ENCODE measurements at places on chromosomes 6 and 20.

DNA sequence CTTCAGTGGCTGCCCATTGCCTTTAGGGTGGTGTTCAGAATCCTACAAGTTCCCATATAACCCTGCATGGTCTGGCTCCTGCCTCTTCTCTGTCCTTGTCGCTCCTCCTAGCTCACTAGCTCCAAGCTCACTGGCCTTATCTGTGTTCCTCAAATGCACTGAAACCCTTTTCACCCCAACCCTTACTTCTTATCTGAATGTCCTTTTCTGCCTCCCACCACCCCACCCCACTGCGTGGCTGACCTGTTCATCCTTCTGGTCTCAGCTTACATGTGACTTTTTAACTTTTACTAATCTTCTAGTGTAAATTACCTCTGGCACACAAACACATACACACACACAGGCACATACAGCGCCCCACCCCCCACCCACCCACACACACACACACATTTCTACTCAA, 41.0 kb upstream of the GLP1R start:
- DNase-seq: no peak

- DNase-seq: no peak
Measured at GRCh38 chr6:170125456-170126300, 165.2 kb downstream of the DLL1 start.

DNA sequence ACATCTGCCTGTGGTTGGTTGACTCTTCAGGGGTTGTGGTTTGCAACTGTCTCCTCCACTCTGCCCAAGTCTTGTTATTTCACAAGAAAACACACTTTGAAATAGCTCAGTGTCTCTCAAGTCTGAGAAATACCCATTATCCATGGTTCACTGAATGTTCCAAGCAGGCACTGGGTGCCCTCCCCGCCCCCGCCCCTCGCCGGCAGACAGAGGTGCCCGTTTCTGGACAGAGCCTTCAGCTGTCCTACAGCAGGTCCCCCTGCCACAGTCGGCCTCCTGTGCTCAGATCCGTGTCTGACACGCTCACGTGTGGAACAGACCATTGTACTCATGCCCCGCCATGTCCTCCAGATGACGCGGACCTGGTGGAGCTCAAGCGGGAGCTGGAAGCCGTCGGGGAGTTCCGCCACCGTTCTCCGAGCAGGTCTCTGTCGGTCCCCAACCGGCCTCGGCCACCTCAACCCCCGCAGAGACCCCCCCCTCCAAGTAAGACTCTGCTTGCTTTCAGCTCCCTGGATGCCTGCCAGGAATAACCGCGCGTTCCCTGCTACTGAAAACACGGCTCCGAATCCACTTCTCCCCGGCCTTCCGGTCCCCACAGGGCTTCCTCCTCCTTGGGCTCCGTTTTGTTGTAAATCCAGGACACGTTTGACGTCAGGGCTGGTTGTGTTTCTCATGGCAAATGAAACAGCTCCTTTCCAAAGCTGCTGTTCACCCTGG, 81.4 kb downstream of the SERAC1 start:
- DNase-seq: peak; percentile 27

DNA sequence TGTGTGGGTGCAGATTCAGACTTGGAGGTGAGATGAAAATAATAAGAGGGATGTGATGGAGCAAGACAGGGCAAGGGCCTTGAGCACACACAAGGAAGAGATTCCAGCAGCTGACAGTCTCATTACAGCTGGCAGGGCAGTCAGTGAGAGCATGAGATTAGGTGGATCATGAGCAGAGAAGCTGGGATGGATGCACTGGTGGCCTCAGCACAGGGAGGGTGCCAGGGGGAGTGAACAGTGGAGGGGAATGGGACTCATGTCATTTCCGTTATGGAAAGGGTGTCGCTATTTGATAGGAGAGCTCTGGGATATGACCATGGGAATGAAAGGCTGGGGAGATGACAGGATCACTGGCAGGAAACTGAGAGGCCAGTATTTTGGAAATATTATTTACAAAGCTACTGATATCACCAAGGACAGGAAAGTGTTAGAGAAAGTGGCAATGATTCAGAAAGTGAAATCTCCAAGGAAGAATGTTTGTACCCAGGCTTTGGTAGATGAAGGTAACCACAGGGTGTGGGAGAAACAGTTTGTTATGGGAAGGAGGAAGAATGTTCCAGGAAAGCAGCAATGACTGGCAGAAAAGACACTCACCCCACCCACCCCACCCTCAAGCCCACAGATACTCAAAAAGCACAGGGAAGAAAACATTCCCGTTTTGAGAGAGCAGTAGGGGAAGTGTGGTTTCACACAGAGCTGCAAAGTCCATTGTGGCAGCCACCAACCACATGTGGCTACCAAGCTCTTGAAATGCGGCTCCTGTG, 214.7 kb upstream of the PROKR2 start:
- no peak for DNase-seq

GRCh38 chr6:128632131-128632530, 111.7 kb upstream of the PTPRK start:
- no peak for DNase-seq

GRCh38 chr20:45097485-45098102, 3.3 kb downstream of the KCNS1 start:
- DNase-seq: no peak

DNA sequence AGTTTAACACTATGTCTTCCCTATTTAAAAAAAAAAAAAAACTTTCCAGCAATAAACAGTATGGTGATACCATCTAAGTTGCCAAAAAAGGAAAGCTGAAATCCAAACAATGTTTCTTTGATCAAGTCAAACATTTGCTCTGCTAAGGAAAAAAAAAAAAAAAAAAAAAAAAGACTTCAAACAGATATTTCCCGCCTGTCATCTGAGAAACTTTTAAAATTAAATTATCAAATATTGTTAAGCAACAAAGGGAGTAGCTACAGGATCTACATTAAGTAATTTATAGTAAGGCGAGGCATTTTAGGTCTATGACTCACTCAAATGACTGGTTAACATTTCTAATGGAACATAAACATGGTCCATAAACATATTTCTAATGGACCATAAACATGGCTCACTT, 121.2 kb downstream of the DST start:
- DNase-seq: no peak

- DNase-seq: no peak
Measured at GRCh38 chr6:154304191-154304590, 52.4 kb downstream of the IPCEF1 start.

- DNase-seq: no peak
Measured at GRCh38 chr20:37803438-37804307, 99.3 kb upstream of the VSTM2L start.

DNA sequence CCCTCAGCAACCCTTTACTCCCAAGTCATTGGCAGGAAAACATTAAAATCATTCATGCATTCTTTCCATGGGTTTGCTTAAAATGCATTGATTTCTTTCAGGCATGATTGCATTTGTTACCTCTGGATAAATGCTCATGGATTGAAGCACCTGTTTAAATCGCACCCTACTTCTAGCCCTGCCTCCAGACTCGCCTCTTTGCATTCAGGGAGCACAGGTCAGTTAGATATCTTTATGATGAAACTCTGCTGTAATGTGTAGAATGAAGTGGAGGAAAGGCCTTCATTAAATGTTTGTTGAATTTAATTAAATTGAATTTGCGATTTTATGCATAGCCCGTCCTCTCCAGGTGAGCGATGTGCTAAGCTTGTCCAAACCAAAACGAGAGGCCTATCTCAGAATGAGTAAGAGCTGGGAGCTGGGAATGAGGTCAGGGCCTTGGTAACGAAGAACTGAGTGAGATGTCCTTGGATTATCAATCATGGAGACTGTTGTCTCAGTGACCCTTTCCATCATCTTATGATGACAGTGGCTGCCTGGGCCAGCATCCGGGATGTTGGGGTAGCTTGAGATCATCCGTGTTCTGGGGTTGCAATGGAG, 210.1 kb downstream of the SYNDIG1 start:
- DNase-seq: no peak

DNA sequence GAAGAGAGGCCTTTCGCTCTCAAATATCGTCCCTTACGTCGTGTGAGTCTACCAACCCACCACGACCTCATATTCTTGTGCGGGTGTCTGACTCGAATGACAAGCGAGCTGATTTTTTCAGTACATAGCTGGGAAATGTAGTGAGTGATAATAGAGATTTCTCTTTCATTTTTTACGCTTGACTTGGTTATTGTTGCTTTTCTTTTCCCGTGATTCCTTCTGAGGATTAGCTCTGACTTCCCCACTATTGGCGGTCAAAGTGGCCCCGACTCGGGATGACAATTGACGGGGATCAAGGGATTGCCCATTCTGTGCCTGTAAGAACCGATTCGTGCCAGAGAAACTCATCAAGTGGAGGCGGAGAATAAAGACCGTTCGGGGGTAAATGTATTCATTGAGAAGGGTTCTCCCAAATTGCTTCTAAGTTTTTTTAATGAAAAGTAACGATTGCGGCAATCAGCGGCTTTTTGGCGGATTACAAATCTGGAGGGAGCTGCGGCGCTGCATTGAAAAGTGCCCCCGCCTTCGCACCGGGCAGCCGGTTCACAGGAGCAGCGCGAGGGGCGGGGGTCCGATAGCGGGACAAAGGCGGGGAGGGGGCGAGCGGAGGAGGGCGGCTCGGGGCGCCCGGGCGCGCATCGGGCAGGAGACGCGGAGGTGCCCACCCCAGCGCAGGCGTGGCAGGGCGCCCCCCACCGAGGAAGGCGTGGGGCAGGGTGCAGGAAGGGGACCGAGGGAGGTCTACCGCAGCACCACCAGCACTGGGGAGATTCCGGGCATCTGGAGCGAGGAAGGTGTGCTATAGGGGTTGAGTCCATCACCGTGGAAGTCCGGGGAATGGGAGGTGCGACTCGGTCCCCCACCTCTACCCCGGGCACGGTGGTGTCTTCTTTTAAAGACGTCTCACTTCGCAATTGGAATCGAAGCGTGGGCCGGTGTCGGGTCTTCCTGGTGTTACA, 44.5 kb upstream of the OSTM1 start:
- no peak for DNase-seq

- peak; percentile 15 for DNase-seq
Measured at GRCh38 chr20:13008761-13009681, at the start of gene SPTLC3. TSS of gene SPTLC3 (plus strand) at chr20:13008972. CDS start at chr20:13009268, 296 bp downstream.

DNA sequence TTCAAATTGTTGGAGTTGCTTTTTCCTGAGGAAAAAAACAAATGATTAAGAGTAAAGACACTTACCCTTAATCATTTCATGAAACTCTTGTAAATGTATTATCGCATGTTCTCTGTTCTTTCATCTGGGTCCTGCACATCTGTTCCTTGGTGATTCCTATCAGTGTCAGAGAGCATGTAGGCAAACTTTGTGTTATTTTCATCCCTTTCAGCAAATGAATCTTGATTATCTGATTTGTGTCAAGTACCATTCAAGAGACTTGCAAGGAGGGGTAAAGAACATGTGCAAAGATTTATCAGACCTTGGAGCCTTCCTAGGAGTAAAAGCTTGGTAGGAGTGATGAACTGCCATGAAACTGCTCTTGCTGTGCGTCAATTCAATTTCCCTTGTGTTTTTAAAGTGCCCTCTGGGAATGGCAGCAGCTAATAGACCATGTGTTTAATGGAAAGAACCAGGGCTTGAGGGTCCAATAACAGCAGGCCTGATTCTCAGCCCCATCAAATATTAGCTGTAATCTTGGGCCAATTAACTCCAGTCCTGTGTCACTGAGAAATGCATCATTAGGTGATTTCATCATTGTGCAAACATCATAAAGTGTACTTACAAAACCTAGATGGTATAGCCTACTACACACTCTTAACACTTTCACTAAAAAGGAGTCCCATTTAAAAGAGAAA, 118.9 kb upstream of the CEP85L start:
- no peak for DNase-seq

- DNase-seq: no peak
Measured at GRCh38 chr6:17267566-17267965, 13.6 kb upstream of the RBM24 start.

DNA sequence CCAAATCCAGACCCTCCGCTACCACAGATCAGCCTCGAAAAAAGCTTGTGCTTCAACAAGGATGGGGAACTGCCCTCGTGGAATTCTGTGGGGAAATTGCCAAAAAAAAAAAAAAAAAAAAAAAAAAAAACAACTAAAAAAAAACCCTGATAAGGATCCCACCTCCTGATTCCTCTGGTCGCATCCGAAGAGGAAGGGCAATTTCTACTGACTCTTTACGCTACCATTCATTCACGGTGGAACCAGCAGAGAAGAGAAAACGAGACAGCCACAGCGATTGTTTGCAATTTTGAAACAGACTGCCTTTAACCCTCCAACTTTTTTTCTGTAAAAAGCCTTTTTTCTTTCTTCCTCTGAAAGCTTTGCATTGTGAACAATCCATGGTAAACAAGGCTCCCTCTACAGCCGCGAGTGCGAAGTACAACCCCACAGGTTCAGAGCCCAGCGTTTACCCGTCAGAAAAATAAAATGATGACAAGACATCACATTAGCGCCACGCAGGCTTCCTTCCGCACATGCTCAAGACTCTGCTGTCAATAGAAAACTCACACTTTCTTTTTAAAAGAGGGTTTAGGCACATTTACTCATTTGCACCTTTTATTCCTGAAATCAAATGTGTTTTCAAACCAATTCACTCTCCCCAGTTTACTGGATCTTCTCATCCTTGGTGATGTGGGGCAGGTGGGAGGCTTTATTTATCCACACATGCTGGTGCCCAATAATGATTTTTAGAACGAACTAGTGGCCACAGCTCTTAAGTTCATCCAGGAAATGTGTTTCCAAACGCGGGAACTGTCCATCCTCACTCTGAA, 100.0 kb downstream of the NOL4L start:
- DNase-seq: peak; percentile 91

GRCh38 chr20:47040506-47041125, 146.0 kb downstream of the EYA2 start:
- no peak for DNase-seq

GRCh38 chr6:76843054-76843822, 620.1 kb downstream of the HTR1B start:
- DNase-seq: no peak

GRCh38 chr6:105995391-105995865, 90.7 kb upstream of the PRDM1 start:
- DNase-seq: no peak

- DNase-seq: no peak
Measured at GRCh38 chr6:18028332-18028731, 40.9 kb upstream of the KIF13A start.

GRCh38 chr6:46015119-46015968, at the start of gene CLIC5:
TSS of gene CLIC5 (minus strand) at chr6:46015860. CDS start at chr6:46015542, 318 bp downstream.
- DNase-seq: no peak

DNA sequence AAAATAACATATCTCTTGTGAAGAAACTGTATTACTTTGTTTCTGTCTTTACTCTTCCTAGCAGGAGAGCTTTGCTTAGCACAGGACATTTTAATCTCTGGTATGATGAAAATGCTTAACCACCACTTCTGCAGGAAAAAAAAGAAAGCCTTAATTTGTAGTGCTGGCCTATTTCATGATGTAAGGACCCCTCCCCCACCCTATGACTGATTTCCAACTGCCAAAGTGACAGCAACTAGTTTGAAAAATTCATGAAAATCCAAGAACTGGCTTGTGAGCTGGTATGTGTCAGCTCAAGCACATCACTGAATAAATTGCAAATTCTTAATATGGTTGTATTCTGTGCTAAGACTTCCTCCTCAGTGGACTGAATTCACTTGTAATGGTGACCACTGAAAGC, 125.3 kb downstream of the REV3L start:
- DNase-seq: no peak

DNA sequence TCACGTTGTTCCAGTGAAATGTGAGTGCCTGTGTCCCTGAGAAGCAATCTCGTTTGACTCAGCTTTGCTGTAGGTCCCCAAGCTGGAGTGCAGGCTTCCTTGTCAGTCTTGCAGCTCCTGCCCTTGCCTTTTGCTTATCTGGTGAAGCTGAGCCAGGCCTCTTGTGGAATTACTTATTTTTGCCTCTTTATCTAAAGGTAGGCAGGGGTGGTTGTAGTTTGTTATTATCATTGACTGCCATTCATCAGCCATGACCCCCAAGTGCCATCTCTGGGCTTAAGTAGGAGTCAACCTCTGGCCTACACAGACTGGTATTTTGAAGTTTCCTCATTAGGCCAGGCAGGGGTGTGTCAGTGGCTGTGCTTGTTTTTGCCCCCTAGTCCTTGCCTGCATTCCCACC, 2.1 kb downstream of the TMEM14B start:
- no peak for DNase-seq

All from putamen (tissue), 1 donor.